ENCODE measurements at places on chromosomes 7 and 10. TPM values are rescaled to one million over a fixed set of nuclear protein-coding genes. Genes with fewer than 3 reads are reported as not detected.

Gene ATP6V0A4
- total RNA-seq: not detected

Gene CYP2W1
- not detected for total RNA-seq

Gene SLC39A12
- not detected for total RNA-seq

Gene NSUN6
- 10.8 TPM for total RNA-seq

Gene CALHM1
- total RNA-seq: not detected

Gene INPP5F
- total RNA-seq: 11.6 TPM

Gene GDI2
- total RNA-seq: 395 TPM

Gene PCGF6
- 11.1 TPM for total RNA-seq

Gene PLXNA4
- under 0.01 TPM for total RNA-seq

Gene JAKMIP3
- under 0.01 TPM for total RNA-seq

Gene IL2RA
- not detected for total RNA-seq

Gene LRRD1
- total RNA-seq: 0.13 TPM

Gene SFRP5
- not detected for total RNA-seq

Gene CNPY1
- total RNA-seq: not detected

Gene GATA3
- under 0.01 TPM for total RNA-seq

Gene SLC26A3
- not detected for total RNA-seq

Gene DOCK1
- total RNA-seq: 148 TPM

Gene SPAM1
- not detected for total RNA-seq

Gene TAS2R41
- total RNA-seq: not detected

Gene DNAJC12
- total RNA-seq: 0.26 TPM

Gene IQCE
- 6.3 TPM for total RNA-seq

Gene GNAI1
- 89.5 TPM for total RNA-seq

Gene CFTR
- under 0.01 TPM for total RNA-seq

Gene ANKRD7
- 0.26 TPM for total RNA-seq

Gene GJD4
- total RNA-seq: not detected

Gene WDR91
- total RNA-seq: 4.7 TPM

Gene GTPBP10
- 17.3 TPM for total RNA-seq

Measured in bronchial epithelial cell (primary cell).